ENCODE measurements at places on chromosomes 16 and 17. TPM values are rescaled to one million over a fixed set of nuclear protein-coding genes. Genes with fewer than 3 reads are reported as not detected.

DNA sequence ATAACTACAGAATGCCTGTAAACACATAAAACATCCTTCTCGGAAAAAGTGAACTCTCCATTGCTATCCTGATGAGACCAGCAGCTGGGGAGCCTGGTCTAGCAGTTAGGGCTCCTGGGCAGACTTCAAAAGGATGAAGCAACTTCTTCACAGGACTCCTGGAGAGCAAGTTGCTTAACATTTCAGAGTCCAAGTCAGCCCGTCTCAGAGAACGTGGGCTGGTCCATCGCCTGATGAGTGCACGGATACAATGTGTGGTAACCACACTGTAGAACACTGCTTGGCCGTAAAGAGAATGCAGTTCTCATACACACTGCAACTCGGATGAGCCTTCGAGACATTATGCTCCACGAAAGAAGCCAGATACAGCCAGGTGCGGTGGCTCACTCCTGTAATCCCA, 52.7 kb downstream of the TMEM235 start:
- no peak for DNase-seq

MEFV gene
- not detected for total RNA-seq

GRCh38 chr17:44911133-44912001, 3.9 kb downstream of the GFAP start:
- peak; percentile 97 for DNase-seq

GRCh38 chr16:51084074-51084928, 66.8 kb downstream of the SALL1 start:
- DNase-seq, result no peak

- no peak for DNase-seq
Measured at GRCh38 chr16:61306204-61306603, 730.0 kb downstream of the CDH8 start.

GRCh38 chr17:82489851-82490511, 29.6 kb upstream of the FOXK2 start:
- no peak for DNase-seq

KCNAB3 gene
- 5.7 TPM for total RNA-seq

DNA sequence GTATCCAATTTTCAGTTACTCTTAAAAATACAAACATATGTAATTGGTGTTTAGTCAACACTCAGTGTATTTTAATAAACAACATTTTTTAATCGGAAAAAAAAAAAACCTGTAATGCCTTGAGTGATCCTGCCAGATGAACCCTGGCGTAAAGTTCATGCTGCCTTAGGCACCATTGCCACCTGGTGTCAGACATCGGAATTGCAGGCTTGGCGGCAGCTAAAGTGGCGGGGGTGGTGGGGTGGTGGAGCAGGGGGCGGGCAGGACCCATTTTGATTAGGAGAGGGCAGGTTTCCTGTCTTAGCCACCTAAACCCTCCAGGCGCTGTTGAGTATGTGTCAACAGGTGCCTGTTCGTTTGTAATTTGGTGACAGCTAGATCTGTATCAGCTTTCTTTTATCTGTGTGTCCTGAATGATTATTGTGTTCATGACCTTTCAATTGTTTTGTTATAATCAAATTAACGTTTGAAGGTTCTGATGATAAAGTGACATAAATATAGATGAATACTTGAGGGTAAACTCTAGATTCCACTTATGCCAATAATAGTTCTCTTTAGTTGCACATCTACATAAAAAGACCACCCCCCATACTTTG, 588.7 kb downstream of the CDH13 start:
- peak; percentile 88 for DNase-seq

DNA sequence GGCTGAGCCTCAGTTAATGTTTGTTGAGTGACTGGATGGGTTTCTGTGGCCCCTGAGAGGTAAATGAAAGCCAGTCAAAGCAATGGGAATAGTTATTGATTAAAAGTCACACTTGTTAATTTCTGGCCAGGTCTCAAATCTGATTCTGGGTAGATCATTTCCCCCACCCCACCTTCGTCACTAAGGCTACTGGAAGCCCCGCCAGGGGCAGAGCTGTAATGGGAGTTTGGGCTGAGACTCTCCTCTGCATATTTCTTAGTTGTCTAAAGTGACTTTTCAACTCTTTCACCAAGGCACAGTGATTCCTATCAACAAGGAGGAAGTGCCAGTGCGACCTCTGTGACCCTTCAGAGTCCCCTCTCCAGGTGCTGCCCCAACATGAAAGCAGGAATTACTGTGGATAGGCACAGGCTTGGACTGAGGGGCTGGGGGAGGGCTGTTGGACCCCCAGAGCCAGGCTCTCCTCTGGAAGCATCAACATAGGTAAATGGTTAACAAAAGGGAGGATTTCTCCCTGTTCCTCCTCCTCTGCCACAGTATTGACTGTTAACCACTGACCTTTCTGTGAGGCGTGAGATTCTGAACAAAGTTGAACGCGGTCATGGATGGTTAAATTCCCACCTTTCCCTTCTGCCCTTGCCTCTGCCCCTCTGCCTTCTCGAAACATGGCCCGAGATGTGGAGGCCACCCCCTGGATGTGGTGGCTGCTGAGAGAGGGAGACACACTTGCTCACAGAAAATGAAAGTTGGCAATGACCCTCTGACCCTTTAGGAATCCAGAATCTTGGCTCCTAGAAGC, 20.8 kb upstream of the TBX2 start:
- no peak for DNase-seq

CCDC40 gene
- 8.9 TPM for total RNA-seq

CCL17 gene
- not detected for total RNA-seq

DNA sequence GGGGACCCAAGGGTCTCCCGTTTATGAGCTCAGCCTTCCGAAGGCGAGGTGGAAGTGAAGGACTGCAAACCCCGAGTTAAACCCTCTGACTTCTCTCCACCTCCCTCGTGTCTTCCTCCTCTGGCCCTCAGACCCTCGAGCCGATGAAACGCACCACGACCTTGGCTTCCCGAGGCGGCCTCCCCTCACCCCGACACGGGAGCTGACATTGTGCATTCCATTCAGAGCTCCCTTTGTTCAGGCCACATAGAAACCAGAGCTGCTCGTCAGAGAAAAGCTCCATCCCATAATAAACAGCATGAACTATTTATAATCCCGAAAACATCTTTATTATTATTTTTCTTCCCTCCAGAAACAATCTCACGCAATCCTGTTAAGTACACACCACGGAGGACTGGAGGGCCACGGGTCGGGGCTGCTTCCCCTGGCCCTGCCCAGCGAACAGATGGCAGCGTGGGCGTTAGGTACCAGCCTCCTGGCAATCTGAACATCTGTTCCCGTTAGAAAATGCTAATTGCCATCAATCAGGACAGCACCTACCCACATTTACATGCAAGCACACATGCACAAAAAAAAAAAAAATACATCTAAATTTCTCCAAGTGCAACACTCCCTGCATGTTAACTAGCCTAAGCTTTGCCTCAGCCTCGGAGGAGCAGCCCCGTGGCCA, 145.7 kb downstream of the RBFOX3 start:
- no peak for DNase-seq

SALL1 gene
- 101 TPM for total RNA-seq

KRT39 gene
- not detected for total RNA-seq

GABARAPL2 gene
- 62.6 TPM for total RNA-seq

NUPR1 gene
- total RNA-seq, result 0.35 TPM

GUCY2D gene
- total RNA-seq, result 0.35 TPM

DNA sequence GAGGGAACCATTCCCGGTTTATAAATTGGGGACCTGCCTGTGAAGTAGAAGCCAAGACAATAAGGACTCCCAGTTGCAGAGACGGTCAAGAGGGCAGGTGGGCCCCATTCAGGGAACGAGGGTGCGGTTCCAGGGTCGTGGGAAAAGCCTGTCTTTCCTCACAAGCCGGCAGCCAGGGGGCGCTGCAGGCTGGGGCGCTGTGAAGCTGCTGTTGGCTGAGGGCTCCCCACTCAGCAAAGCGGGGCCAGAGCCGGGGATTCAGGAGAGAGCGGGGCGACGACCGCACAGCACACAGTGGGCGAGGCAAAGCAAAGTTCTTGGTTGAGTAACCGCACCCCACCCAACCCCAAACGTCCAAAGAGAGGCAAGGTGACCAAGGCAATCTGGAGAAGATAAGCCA, 24.9 kb downstream of the CDRT15 start:
- DNase-seq, result peak; percentile 46

CLEC18B gene
- 0.37 TPM for total RNA-seq

DNA sequence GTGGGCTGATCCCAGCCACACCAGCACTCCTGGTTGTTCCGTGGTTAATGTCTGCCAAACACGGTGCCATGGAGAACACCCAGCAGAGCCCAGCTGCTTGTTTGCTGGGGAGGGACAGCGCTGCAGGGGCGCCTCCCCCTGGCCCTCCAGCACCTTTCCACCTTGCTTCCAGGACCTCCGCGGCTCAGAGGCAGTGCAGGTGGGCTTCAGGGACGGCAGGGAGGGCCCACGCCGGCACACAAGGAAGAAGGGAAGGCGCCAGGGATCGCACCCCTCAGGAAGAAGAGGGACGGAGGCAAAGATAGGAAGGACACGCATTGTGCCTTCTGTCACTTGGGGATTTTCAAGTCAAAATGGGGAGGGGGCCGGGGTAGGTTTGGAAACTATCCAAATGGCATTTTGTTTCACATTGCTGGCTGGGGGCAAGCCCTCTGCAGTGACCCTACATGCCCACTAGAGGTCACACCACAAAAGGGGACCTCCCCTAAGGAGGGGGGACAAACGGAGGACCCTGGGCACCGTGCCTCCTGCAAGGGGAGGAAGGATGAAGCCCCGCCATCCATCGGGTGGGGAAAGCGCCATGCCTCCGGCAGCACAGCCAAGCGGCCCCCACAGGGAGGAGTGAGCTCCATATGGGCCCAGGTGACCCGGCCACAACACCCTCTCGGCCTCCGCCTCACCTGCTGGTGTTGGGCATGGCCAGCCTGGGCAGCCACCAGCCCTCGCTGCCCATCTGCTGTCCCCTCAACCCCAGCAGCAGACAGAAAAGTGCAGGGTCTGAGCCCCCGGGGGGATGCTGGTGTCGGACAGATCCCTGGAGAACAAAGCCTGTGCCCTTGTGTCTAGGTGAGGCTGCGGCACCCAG, 7.5 kb upstream of the C16orf95 start:
- DNase-seq, result peak; percentile 69

PCYT2 gene
- total RNA-seq, result 24.5 TPM

TPSG1 gene
- total RNA-seq, result not detected

- no peak for DNase-seq
Measured at GRCh38 chr17:53193044-53193443, 629.7 kb upstream of the KIF2B start.

PIK3R5 gene
- total RNA-seq, result 1.4 TPM

- no peak for DNase-seq
Measured at GRCh38 chr17:72545766-72546165, 424.9 kb downstream of the SOX9 start.

- no peak for DNase-seq
Measured at GRCh38 chr17:12537436-12537835, 128.3 kb upstream of the MYOCD start.

GRCh38 chr16:81526199-81526598, 81.6 kb downstream of the CMIP start:
- no peak for DNase-seq

- DNase-seq, result no peak
Measured at GRCh38 chr16:87581857-87582215, 20.5 kb upstream of the JPH3 start.

PROCA1 gene
- total RNA-seq, result 15.0 TPM

- DNase-seq, result no peak
Measured at GRCh38 chr16:35733971-35734702, 2274.7 kb downstream of the TP53TG3F start.

BEAN1 gene
- not detected for total RNA-seq

LRRC37A2 gene
- 7.9 TPM for total RNA-seq

SCARF1 gene
- total RNA-seq, result 2.1 TPM

- DNase-seq, result peak; percentile 98
Measured at GRCh38 chr17:6831661-6832263, at the start of gene TEKT1. TSS of gene TEKT1 (minus strand) at chr17:6831729. CDS start at chr17:6830376, 1,353 bp downstream.

DNA sequence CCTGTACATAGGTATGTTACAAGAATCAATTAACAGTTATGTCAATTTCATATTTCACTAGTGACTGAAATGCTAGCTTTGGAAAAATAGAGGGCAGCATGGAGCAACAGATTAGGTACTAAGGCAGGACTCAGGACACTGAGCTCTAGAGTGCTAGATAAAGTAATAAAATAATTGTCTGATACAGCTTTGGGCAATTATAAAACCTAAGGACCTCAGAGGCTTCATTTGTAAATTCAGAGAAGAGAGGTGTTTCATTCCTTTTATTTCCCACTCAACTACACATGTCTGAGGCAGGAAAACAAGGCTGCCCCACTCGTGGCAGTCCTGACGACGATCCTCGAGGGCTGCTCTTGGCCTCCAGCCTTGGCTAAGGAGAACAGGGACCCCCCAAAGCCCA, 81.5 kb downstream of the CA4 start:
- DNase-seq, result no peak

DNA sequence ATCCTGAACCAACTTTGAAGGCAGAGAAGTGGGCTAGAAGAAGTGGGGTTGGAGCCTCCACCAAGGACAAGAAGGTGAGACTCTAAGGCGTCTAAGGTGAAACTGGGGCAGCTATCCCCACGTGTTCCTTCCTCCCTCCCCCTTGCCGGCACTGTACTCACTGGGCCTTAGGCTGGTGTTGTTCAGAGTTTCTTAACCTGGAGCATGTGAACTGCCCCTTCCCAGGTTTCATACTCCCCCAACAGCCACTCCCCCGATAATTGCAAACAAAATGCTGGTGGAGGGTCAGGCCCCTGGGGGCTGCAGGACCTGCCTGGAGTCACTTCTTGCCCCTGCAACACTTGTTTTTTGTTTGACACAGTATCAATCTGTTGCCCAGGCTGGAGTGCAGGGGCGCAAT, 7.3 kb upstream of the SOCS3 start:
- DNase-seq, result no peak

GDPD1 gene
- total RNA-seq, result 1.3 TPM

GRCh38 chr16:47983999-47984580, 171.7 kb downstream of the ABCC12 start:
- DNase-seq, result no peak
